ENCODE measurements at places on chromosomes 11 and 22. TPM values are rescaled to one million over a fixed set of nuclear protein-coding genes. Genes with fewer than 3 reads are reported as not detected.

DNA sequence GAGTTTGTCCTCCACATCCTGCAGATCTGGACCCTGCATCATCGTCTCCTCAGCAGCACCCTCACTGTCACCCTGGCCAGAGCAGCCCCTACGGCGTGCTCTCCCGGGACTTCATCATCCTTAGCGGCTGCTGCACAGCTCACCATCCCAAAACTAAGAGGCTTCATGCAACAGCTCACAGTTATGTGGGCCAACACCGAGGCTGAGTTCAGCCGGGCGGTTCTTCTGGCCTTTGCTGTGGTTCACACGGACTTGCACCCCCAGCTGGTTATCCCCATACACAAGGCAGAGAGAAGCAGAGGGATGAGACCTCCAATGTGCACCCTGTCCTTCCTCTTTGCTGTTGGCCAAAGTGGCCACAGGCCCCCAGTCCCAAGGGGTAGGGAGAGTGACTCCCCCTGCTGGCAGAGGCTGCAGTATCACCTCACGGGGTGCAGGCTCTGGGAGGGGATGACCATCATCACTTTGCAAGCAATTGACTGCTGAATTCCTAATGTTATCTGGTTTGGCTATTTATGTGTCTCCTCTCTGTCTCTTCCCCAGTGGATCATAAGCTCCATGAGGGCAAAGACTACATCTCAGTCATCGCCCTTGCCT, 276.8 kb downstream of the BRD1 start:
- H3K4me3 ChIP-seq, result no peak overlapping the region
- no peaks in the 10 kb centered on the region for H3K36me3 ChIP-seq
- H3K27ac ChIP-seq, result no peak overlapping the region
- DNase-seq, result no peak

- no peak for DNase-seq
- H3K27ac ChIP-seq, result no peak overlapping the region
- no peaks in the 10 kb centered on the region for H3K4me1 ChIP-seq
- peaks cover 1% of the 10 kb centered on the region for H3K36me3 ChIP-seq
Measured at GRCh38 chr11:59801981-59802638, 8.5 kb downstream of the MRPL16 start.

Gene SULT4A1
- not detected for total RNA-seq

DNA sequence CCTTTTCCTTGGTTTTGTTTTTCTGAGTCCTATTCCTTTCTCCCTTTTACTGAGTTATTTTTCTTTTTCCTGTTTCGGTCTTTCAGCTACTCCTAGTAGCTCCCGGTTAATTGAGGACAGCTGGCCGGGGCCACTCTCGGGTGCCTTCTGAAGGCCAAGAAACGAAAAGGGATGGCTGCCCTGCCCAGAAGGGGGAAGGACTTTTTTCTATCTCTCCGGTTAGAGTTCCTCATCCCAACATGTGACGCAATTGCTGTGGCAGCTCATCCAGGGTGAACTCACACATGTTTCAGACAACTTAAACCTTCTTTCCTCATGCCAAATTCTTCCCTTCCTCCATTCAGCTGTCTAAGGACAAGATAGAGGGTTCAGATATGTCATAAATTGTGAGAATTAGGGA, 83.6 kb downstream of the PIWIL4 start:
- H3K27me3 ChIP-seq, result no peaks in the 10 kb centered on the region
- no peak overlapping the region for H3K27ac ChIP-seq
- H3K4me3 ChIP-seq, result no peak overlapping the region
- H3K4me1 ChIP-seq, result no peaks in the 10 kb centered on the region
- DNase-seq, result no peak

GRCh38 chr22:21961127-21961867, 8.6 kb upstream of the PPM1F start:
- no peak for DNase-seq
- H3K27ac ChIP-seq, result no peak overlapping the region
- H3K4me3 ChIP-seq, result no peak overlapping the region

- no peaks in the 10 kb centered on the region for H3K27me3 ChIP-seq
- H3K4me3 ChIP-seq, result no peak overlapping the region
- no peaks in the 10 kb centered on the region for H3K36me3 ChIP-seq
- no peaks in the 10 kb centered on the region for H3K4me1 ChIP-seq
Measured at GRCh38 chr11:9123595-9124304, 32.4 kb upstream of the SCUBE2 start.

Gene ABTB2
- 2.1 TPM for total RNA-seq

Gene CWF19L2
- 7.9 TPM for total RNA-seq

DNA sequence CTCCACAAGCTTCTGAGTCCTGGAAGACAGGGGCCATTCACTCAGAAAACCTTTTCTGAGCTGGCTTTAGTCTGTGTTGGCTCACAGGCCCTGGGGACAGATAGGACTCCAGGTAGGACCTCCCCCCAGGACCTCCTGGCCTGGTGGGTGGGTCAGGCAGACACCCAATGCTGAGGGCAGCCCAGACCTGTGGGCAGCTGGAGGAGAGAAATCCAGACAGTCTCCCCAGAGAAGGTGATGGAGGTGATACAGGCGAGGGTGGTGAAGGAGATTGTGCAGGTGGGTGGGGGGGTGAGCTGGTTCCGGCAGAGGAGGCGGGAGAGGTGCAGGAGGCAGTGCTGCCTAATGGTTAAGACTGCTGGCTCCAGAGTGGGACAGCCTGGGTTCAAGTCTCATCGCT, 15.6 kb downstream of the LRRC32 start:
- H3K36me3 ChIP-seq, result no peaks in the 10 kb centered on the region
- no peak overlapping the region for H3K4me3 ChIP-seq
- no peaks in the 10 kb centered on the region for H3K27me3 ChIP-seq
- no peak overlapping the region for H3K27ac ChIP-seq
- no peak for DNase-seq
- no peaks in the 10 kb centered on the region for H3K4me1 ChIP-seq

Gene OR51Q1
- not detected for total RNA-seq

DNA sequence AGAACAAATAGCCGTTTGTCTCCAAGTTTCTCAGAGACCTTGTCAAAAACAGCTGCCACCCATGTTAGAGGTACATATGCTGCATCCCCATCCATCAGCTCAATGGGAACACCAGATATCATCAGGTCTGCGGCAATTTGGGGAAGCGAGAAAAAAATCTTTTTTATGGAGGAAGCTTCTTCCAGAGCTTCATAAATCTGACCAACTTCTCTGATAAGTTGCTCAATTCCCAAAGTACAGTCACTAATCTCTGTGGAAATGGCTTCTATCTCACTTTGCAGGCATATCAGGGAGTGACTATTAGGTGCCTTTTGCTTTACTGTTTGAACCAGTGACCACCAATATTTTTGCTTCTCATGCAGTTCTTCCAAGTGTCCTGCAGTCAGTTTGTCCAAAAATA, 34.3 kb upstream of the MRPL17 start:
- peaks cover 18% of the 10 kb centered on the region for H3K36me3 ChIP-seq
- H3K27ac ChIP-seq, result no peak overlapping the region
- no peak overlapping the region for H3K4me3 ChIP-seq
- no peak for DNase-seq
- H3K27me3 ChIP-seq, result no peaks in the 10 kb centered on the region

GRCh38 chr22:33381531-33382406, 323.6 kb upstream of the SYN3 start:
- H3K4me1 ChIP-seq, result no peaks in the 10 kb centered on the region
- H3K4me3 ChIP-seq, result no peak overlapping the region
- no peaks in the 10 kb centered on the region for H3K27me3 ChIP-seq
- H3K36me3 ChIP-seq, result no peaks in the 10 kb centered on the region

All from GM12878 (cell line).